ENCODE measurements at places on chromosomes 16 and 17.

DNA sequence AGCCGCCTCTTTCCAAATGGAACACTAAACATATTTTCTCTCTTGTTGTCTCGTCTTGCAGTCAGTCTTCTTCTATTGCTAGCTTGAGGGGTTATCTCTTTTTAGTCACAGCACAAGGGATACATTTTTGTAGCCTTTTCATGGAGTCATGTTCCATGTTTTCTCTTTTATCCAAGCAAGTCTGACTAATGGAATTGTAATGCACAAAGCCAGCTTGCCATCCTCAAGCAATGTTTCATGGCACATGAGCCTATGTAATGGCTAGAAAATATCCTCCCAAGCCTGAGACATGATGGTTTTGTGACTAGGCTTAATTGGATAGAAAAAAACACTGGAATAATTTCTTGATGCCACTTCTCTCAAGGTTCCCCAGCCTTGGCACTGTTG, 414.6 kb upstream of the GOT2 start:
- no peak for DNase-seq

DNA sequence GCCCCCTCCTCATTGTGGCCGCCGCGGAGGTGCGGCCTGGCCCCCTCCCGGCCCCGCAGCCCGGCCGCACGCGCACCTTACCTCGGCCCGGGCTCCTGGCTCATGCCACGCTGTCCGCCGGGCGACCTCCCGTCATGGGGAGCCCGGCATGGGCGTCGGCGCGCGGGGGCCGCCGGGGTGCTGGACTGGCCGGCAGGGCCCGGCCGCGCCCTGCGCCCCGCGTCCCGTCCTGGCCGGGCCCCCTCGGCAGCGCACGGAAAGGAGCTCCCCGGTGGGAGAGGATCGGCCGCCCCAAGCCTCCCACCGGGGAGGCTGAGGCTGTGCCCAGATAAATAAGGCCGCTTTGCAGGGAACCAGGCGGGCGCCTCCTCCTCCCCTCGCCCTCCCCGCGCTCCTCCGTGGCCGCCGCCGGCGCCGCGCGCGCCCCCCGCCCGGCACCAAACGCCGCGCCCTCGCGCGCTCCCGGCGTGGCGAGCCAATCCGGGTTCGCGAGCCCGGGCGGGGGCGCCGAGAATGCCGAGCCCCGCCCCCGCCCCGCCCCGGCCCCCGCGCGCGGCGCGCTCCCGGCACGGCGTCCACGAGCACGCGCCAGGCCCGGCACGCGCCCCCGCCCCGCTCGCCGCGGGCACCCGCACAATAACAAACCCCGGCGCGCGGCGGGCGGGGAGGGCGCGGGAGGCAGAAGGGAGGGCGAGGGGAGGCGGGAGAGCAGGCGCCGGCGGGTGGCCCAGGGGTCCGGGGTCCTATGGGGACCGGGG, at the start of gene FBXL16:
TSS of gene FBXL16 (minus strand) at position 371 of the 758 bp plus-strand sequence. CDS start 8,396 bp downstream, outside the sequence.
- DNase-seq: no peak

DNA sequence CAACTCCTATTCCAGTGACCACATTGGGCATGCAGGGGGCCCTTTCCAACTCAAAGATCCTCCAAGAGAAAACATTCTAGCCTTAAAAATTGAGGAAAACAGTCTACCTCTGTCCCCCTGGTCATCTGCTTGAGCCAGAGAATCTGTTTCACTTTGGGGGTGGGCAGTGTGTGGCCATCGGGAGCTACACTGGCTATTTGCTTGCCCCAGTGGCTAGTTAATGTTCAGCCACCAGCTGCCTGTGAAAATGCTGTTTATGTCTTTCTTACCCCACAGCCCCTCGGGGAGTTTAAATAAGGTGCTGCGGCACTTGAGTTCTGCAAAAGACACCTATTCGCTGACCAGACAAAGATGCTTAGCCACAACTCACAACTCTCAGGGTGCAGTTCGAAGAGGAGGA, 43.4 kb downstream of the GNAO1 start:
- no peak for DNase-seq

GRCh38 chr16:8919934-8920462, 37.8 kb downstream of the LITAFD start:
- no peak for DNase-seq

- DNase-seq: peak; percentile 71
Observed at GRCh38 chr17:78131172-78132083, 857 bp downstream of the TMC8 start.

DNA sequence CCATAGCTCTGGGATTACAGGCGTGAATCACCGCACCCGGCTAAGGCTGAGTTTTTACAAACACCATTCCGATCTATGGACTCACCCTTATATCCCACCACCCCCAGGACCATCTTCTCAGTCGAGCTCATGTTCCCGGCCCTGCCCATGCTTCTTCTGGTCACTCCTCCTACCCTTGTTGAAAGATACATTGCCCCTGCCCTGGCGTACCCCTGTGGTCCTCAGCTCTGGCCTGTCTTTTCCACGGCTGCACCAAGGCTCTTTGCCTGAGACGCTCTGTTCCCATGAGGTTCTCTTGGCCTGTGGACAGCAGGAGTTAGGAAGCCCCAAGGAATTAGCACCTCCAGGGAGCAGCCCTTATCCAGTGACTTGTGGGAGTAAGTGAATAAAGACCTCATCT, 379.4 kb upstream of the TNRC6C start:
- no peak for DNase-seq

DNA sequence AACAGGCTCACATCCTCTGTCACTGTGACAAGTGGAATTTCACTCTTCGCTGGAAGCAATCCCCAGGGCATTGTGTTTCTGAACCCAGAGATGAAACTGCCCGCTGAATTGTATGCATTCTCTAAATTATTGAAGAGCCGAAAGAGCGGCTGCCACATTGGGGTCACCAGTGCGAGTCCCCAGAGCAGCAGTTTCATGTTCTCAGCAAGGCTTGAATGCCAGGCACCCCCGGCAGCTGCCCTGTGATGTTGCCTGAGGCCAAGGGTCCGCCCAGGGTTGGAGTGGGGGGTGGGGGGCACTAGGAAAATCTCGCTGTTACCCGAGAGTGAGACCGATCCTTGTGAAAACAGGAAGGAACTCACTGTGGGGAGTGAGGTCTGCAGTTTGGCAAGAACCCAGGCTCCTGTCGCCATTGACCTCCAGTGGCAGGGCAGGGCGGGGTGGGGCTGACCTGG, 20.7 kb upstream of the BCAR1 start:
- no peak for DNase-seq

DNA sequence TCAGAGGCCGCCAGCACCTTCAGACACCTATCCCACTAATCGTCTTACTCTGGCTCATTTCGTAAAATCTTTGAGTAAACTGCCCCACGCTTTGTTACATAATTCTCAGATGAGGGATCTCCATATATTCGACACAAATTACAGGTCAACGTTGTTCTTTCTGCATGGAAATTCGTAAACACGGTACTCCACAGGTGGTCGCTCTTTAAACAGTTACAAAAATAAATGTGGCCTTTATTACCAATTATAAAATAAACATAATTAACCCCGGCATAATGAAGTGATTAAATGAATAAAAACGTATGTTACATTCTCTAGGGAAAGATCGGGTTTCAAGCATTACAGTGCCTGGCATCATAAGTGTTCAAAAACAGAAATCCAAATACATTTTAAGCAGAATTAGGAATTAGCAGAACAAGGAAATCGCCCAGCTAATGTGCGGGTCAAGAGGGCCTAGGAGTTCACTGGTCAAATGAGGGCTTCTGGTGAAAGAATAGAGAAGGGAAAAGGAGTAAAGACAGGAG, 943 bp upstream of the PIP4K2B start:
- no peak for DNase-seq

GRCh38 chr17:63741143-63741407, 524 bp downstream of the STRADA start:
- DNase-seq: no peak

DNA sequence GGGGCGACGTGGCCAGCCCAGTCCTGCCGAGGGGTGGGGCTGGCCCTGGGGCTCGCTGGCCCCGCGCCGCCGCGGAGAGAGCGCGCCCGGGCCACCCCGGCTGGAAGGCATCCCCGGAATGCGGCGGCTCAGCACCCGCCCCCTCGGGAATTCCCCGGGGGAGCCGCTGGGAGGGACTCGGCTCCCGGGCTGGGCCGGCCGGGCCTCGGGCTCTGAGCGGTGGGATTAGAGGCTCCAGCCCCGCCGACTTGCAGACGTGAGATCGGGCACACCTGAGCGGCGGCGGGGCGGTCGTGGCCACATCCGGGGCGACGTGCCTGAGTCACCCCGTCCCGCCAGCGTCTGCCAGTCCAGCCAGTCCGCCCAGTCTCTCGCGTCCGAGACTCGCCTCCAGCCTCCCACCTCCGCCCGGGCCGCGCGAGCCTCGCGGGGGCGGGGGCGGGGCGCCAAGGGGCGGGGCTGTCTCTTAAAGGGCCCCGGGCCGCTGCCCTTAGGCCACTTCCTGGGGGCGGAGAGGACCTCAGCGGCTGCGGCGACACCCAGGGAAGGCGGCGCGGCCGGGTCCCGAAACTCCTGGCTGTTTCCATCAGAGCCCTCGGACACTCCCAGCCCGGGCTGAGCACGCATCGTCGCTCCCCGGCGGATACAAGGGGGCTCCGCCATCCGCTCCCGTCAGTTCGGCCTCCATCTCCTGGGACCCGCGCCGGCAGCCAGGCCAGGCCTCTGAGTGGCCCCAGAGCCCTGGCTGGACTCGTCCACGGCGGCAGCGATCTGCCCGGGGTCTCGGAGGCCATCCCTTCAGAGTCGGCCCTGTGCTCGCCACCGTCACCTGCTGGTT, at the start of gene KCTD11:
TSS of gene KCTD11 (plus strand) at position 498 of the 838 bp plus-strand sequence.
- peak; percentile 96 for DNase-seq

- DNase-seq: no peak
Observed at GRCh38 chr17:44361292-44362260, 2.1 kb downstream of the FAM171A2 start.

DNA sequence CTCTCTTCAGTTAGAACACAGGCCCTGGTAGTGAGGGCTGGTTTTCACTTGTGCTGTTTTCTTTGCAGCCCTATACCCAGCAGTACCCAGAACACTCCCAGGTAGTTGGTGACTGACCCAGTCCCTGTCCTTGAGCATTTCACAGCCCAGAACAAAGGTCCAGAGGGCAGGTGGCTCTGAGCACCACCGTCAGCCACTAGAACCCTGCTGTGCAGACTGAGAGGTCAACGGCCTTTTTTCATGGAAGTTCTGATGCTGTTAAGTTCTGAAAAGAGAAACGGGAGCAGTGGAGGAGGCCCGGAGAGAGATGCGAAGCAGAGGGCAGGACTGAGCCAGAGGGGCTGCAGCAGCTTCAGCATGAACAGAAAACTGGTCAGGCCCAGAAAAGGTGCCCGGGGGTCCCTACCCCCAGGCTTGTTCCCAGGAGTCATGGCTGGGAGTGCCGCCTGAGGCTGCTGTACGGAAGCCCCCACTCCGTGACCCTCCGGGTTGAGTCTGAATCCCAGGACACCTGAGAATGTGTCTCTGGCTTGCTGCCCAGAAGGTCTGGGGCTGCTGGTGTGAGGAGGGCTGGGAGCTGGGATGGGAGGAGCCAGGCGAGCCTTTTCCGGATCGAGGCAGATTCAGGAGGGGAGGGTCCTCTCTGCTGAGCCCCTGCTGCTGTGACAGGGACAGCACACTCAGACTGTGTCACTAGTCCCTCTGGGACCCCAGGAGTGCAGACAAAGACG, 8.7 kb downstream of the ZNF276 start:
- no peak for DNase-seq

GRCh38 chr17:28986714-28987655, 18.8 kb downstream of the SEZ6 start:
- DNase-seq: no peak

- peak; percentile 93 for DNase-seq
Observed at GRCh38 chr17:7557775-7558543, 591 bp upstream of the TNFSF13 start.

DNA sequence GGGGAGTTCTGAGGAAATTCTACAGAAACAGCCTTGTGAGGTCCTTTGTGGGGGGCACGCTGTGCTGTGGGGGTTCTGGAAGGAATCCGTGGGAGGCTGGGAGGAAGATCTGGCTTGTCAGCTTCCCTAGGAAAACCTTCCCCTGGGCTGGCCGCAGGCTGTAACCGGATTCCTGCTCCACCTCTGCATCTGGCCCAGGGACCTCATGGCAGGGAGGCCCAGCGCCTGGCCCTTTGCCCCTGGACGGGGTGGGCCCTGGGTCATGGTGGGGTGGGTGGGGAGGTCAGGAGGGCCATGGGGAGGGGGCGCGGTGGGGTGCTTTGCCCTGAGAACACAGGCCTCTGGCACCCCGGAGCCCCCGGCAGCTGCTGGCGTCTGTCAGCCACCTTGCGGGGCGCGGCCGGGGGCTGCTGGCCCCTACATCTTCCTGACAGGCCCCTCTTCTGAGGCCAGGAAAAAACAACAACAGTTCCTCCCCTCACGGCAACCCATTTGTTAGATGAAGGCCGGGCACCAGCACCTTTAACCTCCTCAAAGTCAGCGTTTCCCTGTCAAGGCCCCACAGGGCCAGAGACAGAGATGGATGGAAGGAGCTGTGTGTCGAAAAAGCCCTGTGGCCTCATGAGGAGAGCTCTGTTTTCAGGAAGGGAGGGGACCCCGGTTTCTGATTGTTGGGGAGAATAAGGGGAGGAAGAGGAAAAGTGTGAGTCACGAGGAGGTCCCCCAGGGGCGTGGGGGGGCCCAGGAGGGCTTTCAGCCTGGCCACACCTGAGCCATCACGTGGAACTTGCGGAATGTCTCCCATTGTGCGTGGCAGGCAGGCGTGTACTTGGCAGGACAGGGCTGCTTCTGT, 3.6 kb upstream of the MEOX1 start:
- DNase-seq: peak; percentile 57

DNA sequence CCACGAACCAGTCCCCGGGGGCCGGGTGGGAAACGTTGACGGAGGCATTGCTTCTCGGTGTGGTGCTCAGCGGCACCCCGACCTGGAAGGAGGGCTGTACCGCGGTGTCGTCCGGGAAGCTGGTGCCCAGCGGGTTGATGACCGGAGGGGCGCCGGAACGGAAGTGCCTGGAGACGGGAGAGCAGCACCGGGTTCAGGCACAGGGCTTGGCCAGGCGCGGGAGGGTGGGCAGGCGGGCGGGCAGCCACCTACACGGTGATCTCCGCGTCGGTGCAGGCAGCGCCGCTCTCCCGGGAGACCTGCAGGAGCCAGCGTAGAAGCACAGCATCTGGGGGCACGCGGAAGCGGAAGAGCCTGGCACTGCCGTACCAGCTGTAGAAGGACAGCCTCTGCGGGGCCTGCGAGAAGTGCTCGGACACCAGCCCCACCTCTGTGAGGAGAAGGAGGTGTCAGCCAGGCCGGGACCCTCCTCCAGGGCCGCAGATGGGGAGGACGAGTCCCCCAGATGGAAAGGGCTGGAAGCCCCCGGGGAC, 4.3 kb downstream of the PGAP6 start:
- peak; percentile 58 for DNase-seq

DNA sequence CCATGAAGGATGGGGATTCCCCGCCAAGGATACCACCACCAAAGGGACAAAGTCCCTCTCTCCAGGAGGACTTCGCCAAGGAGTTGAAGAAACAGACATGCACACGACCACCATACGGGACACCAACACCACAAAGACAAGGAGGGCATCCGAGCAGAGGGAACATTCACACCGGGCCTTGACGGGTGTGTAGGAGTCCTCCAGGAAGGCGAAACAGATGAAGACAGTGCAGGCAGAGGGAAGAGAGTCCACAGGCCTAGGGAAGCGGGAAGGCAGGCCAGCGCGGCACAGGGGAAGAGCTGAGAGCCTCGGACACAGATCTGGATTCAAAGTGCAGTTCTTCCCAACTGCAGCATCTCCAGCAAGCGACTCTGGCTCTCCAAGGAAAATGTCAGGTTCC, 10.8 kb downstream of the COTL1 start:
- DNase-seq: no peak

GRCh38 chr17:72955391-72956140, 136.9 kb downstream of the SLC39A11 start:
- DNase-seq: no peak

- DNase-seq: no peak
Observed at GRCh38 chr16:26594666-26595065, 472.1 kb upstream of the C16orf82 start.

- no peak for DNase-seq
Observed at GRCh38 chr17:43767053-43767712, 8.6 kb upstream of the SOST start.

- DNase-seq: no peak
Observed at GRCh38 chr16:7167626-7168025, 165.0 kb upstream of the RBFOX1 start.
